Right renal cortex interstitium (tissue), 3 donors: ENCODE measurements at places on chromosomes 2 and 18. TPM values are rescaled to one million over a fixed set of nuclear protein-coding genes. Genes with fewer than 3 reads are reported as not detected.

ASB18 gene
- polyA plus RNA-seq = not detected

MC5R gene
- polyA plus RNA-seq = 0.31 TPM

COLEC11 gene
- polyA plus RNA-seq = 1.5 TPM

ASPRV1 gene
- 3.2 TPM for polyA plus RNA-seq

EIF2AK3 gene
- 27.9 TPM for polyA plus RNA-seq

RESP18 gene
- not detected for polyA plus RNA-seq

CRYGC gene
- polyA plus RNA-seq = not detected

PPIG gene
- polyA plus RNA-seq = 114 TPM

LRRC30 gene
- 0.40 TPM for polyA plus RNA-seq

PLEK gene
- polyA plus RNA-seq = 10.0 TPM

CFAP210 gene
- polyA plus RNA-seq = 3.4 TPM

LYPD6B gene
- polyA plus RNA-seq = 35.2 TPM

LIMS4 gene
- 0.59 TPM for polyA plus RNA-seq

GATA6 gene
- 7.9 TPM for polyA plus RNA-seq

E2F6 gene
- polyA plus RNA-seq = 21.5 TPM

PROKR1 gene
- polyA plus RNA-seq = 0.32 TPM

ELOA2 gene
- polyA plus RNA-seq = not detected

FER1L5 gene
- 0.80 TPM for polyA plus RNA-seq

GALNT3 gene
- polyA plus RNA-seq = 16.7 TPM

GNAL gene
- 5.9 TPM for polyA plus RNA-seq

FOSL2 gene
- polyA plus RNA-seq = 19.6 TPM

TMEM18 gene
- 60.7 TPM for polyA plus RNA-seq

CENPA gene
- polyA plus RNA-seq = 13.6 TPM

SNORC gene
- polyA plus RNA-seq = 1.8 TPM

CELF4 gene
- polyA plus RNA-seq = 2.1 TPM

PLGLB2 gene
- polyA plus RNA-seq = 3.6 TPM

ASIC4 gene
- 0.14 TPM for polyA plus RNA-seq

TSPYL6 gene
- polyA plus RNA-seq = not detected

C1GALT1C1L gene
- polyA plus RNA-seq = 4.8 TPM

RAMP1 gene
- 2.7 TPM for polyA plus RNA-seq

PROC gene
- polyA plus RNA-seq = 5.4 TPM

SIX2 gene
- polyA plus RNA-seq = 21.6 TPM

MYCN gene
- 34.2 TPM for polyA plus RNA-seq

SERPINB13 gene
- polyA plus RNA-seq = not detected

EFR3B gene
- polyA plus RNA-seq = 6.2 TPM

NYAP2 gene
- not detected for polyA plus RNA-seq

RAB31 gene
- polyA plus RNA-seq = 32.0 TPM

FRZB gene
- 13.6 TPM for polyA plus RNA-seq

LHCGR gene
- polyA plus RNA-seq = 0.25 TPM

INSIG2 gene
- 32.1 TPM for polyA plus RNA-seq

RAB12 gene
- 45.3 TPM for polyA plus RNA-seq

SLC35G4 gene
- not detected for polyA plus RNA-seq

ZNF892 gene
- polyA plus RNA-seq = 4.3 TPM

DAW1 gene
- 0.68 TPM for polyA plus RNA-seq

LRP1B gene
- 0.88 TPM for polyA plus RNA-seq

CCNT2 gene
- 55.0 TPM for polyA plus RNA-seq

OTOS gene
- 0.33 TPM for polyA plus RNA-seq

UGT1A5 gene
- polyA plus RNA-seq = not detected

KLF7 gene
- polyA plus RNA-seq = 22.6 TPM

INO80C gene
- 24.5 TPM for polyA plus RNA-seq

CCBE1 gene
- polyA plus RNA-seq = 34.8 TPM

SP9 gene
- not detected for polyA plus RNA-seq

CYP26B1 gene
- 12.6 TPM for polyA plus RNA-seq
